ENCODE measurements at places on chromosomes 7 and 10. TPM values are rescaled to one million over a fixed set of nuclear protein-coding genes. Genes with fewer than 3 reads are reported as not detected.

- DNase-seq, result no peak
Observed at GRCh38 chr7:55188590-55189138, 169.8 kb downstream of the EGFR start.

- DNase-seq, result no peak
Observed at GRCh38 chr7:2373124-2373556, 18.5 kb downstream of the EIF3B start.

DNA sequence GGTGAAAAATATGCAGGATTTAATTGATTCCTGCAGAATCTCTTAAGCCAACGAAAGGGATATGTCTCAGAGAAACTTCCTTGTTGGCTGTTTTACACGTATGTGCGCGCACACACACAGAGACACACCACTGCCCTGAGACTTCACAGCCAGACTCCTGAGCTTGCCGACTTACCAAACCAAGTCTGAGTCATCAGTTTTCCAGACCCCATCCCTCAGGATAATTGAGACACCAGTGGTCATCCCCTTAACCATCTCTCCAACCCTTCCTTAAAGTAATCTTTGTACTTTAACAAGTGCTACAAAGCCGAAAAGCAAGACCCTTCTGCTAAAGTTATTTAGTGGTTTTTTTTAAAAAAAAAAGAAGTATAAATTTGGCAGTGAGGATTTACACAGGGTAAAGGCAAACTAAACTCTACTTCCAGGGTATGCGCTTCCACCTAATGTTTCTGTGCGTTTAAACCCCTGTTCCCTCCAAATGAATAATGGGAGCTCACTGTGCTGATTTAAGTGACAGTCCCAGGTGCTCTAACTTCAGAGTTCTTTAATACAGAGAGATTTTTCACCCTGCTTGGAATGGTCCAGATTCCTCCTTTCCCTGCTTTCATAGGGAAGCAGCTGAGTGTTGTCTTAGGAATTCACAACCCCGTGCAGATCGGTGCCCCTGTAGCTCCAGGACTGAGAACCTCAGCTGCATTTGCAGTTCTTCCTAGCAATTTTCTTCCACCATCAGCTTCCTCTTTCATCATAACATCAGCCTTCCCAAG lies 198.5 kb downstream of the INHBA start:
- no peak for DNase-seq

- DNase-seq, result no peak
Observed at GRCh38 chr10:117320050-117320665, 55.1 kb downstream of the PDZD8 start.

Gene EVX1
- not detected for polyA plus RNA-seq

GRCh38 chr10:27285093-27285492 lies 44.5 kb upstream of the ACBD5 start:
- no peak for DNase-seq

- no peak for DNase-seq
Observed at GRCh38 chr10:79452174-79452611, 6.8 kb upstream of the ZCCHC24 start.

Gene CALML5
- polyA plus RNA-seq, result not detected

- no peak for DNase-seq
Observed at GRCh38 chr10:127046975-127047877, 142.0 kb downstream of the DOCK1 start.

Gene CCL24
- 1.6 TPM for polyA plus RNA-seq

DNA sequence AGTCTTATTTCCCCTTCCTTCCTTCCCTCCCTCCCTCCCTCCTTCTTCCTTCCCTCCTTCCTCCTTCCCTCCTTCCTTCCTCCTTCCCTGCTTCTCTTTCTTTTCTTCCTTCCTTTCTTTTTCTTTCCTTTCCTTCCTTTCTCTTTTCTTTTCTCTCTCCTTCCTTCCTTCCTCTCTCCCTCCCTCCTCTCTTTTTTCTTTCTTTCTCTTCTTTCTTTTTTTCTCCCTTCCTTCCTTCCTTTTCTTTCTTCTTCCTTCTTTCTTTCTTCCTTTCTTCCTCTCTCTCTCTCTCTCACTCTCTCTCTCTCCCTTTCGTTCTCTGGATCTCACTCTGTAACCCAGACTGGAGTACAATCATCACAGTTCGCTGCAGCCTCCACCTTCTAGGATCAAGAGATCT lies 6.2 kb downstream of the TMEM130 start:
- DNase-seq, result no peak

DNA sequence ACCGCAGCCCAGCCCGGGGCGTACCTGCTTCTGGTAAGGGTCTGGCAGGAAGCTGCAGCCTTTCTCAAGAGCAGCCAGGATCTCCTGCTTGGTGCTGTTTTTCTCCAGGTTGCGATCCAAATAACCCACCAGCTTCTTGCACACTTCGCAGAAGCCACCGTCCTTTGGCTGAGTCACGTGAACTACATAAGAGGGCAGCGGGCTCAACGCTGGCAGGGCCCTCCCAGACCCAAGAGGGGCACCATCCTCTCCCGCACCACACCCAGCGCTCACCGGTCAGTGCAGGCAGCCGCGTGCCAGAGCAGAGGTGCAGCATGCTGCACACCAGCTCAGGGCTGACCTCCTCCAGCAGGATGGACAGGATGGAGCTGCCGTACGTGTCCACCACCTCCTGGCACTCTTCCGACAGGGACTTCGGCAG lies 31.6 kb downstream of the PSAP start:
- DNase-seq, result no peak

DNA sequence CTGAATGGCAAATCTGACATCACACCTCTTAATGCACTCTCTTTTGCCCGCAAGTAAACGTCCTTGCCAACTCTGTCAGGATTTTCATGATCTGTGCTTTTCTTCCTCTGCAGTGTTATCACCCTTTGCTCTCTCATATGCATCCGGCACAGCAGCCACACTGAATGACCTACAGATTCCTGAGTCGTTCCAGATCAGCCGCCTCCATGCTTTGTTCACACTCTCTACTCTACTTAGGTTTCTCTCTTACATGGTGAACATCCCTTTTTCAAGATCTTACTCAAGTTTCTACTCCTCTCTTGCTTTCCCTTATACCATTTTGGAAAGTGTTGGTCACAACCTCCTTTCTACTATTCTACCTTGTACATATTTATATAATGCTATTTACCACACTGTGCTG lies 127.7 kb upstream of the AOAH start:
- DNase-seq, result no peak

Gene HECW1
- 4.3 TPM for polyA plus RNA-seq

DNA sequence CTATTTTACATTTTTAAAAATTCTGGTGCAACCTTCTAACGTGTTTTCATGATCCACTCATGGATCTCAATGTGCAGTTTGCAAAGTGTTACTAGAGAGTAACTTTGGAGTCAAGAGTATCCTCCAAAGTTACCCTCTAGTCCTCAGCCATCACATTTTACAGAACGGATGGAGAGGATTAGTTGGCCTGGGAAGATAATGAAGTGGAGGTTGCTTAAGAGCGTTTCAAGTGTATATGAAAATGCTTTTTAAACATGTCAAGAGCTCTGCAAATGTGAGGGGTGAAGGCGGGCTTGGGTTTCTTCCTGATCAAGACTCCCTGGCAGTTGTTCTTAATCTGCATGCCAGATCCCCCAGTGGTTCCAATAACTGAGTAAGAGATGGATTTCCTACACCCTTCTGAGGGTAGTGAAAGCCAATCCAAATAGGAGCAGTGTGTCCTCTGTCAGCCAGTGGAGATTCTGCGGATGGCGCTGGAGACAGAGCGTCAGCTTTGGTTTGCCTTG lies 299.4 kb upstream of the NPVF start:
- DNase-seq, result no peak

Gene FAM221A
- 12.2 TPM for polyA plus RNA-seq

Gene CASTOR2
- 8.0 TPM for polyA plus RNA-seq

DNA sequence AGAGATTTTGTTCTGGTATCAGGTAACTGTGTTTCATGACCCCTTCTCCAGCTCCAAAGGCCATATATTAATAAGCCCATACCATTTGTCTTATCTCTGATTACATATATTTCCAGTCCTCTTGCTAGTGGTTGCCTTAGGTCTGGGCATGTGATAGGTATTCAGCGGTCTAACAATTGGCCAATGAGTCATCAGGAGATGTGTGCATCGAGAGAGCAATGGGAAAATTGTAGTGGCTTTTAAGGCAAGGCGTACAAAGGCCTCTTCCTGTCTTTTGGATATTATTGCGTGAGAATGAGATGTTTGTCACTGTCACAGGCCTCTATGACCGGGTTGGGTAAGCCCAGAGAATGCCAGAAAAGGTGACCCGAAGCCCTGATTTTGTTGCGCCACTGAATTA lies 38.6 kb upstream of the SFRP5 start:
- DNase-seq, result no peak

- no peak for DNase-seq
Observed at GRCh38 chr10:99623919-99624318, 3.7 kb upstream of the SLC25A28 start.

DNA sequence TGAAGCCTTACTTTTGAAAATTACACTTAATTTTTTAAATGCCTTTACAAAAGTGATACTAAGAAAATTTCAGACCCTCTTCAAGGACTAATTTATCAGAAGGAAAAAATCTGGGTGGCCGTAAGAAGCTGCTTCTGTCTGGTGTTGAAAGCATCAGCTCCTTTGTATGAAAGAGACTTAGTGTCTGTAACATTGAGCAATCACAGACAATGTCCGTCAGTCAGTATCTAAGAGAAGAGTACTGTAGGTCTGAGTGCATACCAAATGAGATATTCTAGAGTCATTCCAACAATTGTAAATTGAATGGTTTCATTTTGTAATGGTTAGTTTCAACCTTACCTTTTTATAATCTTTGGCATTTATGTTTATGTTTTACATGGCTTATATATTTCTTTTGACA lies 11.1 kb upstream of the MDFIC start:
- DNase-seq, result no peak

DNA sequence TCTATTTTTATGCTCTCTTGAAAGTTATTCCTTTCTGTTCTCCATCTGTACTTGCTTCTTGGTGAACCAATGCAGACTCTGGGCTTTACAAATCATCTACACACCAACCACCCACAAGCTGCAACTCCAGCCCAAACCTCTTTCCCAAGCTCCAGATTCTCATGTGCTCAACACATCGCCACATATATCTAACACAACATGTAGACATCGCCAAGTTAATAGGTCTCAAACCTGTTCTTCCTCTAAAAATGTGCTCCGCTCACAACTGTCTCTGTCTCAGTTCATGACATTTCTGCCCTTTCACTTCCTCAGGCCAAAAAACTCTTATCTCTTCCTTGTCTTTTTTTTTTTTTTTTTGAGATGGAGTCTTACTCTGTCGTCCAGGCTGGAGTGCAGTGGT lies 95.7 kb upstream of the EEPD1 start:
- no peak for DNase-seq

- no peak for DNase-seq
Observed at GRCh38 chr10:120517196-120517595, 60.2 kb downstream of the PLPP4 start.

Gene OPALIN
- polyA plus RNA-seq, result not detected

Gene NUTM2E
- not detected for polyA plus RNA-seq

GRCh38 chr10:33073641-33074415 lies 115.8 kb upstream of the ITGB1 start:
- no peak for DNase-seq

Gene ADAMTS14
- 1.4 TPM for polyA plus RNA-seq

- no peak for DNase-seq
Observed at GRCh38 chr10:14925268-14925667, 28.6 kb downstream of the DCLRE1C start.

- DNase-seq, result no peak
Observed at GRCh38 chr7:121083138-121083789, 94.8 kb downstream of the CPED1 start.

Gene TRIL
- 56.4 TPM for polyA plus RNA-seq

DNA sequence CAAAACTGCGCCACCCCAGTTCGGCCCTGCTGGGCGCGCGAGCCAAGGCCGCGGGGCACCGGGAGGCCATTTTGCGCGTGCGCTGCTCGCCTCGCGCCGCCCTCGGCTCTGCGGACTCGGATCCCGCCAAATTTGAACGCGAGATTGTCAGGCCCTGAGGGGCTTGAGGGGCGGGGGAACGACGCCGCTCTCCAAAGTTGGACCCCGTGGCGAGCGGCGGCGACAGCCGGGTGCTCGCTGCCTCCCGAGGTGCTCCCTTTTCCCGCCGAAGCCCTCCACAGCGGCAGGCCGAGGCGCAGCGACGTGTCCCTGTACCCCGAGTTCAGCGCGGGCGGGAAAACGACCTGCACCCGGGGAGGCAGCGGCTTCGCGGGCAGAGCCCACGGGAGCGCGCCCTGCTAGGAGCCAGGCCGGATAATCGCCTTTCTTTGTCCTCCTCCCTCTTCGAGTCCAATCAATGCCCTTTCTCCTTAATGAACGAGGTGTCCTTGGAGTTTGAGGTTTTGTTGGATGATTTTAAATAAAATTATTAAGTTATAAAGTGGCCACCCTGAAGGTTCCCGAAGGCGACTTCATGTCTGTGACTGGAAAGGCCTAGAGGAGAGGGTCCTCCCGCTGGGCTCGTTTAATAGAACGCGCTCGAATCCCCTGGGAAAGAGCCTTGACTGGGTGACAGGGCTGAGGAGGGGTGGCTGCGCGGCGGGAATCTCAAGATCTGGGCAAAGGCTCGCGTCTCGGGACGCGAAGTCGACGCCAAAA lies 10.7 kb upstream of the SPAG6 start:
- DNase-seq, result no peak

- no peak for DNase-seq
Observed at GRCh38 chr10:70617798-70618568, 15.4 kb upstream of the PRF1 start.

Gene CFAP43
- polyA plus RNA-seq, result 11.9 TPM

DNA sequence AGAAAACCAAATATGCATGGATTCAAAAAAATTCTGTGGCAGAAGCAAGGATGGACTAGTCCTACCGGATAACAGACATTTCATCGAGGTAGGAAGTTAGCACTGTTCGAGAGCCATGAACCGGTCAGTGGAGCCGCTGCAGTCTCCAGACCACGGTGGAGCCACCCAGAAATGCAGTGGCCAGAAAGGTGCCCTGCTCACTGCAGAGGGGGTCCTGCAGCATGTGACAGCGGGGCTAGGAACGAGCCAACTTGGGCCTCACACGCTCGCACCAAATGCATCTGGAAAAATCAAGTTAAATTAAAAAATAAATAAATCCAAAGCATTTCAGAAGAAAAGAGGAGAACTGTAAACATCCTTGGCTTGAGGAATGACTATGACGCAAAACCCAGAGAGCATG lies 13.1 kb upstream of the CFAP46 start:
- no peak for DNase-seq

DNA sequence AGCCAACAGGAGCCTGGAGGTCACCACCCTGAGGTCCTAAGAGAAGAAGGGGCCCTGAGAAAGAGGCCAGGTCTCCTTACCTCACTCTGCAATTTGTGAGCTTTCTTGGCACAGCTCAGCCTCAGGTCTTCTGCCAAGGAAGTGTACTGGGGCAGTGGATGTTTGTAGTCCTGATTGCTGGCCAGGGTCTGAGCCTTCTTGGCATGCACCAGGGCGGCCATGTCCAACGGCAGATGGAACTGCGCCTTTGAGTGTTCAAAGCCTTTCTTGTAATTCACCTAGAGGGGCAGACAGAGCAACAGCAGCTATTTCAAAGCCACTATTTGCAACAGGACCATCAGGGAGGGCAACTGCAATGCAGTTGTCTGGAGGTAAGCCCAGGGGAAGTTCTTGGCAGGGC lies 51.7 kb downstream of the NRAP start:
- DNase-seq, result no peak

GRCh38 chr7:103859709-103860108 lies 129.7 kb downstream of the RELN start:
- DNase-seq, result no peak

Gene FEZF1
- not detected for polyA plus RNA-seq

- no peak for DNase-seq
Observed at GRCh38 chr7:127803626-127804025, 151.6 kb downstream of the SND1 start.
